ENCODE measurements at places on chromosomes 13 and 19.

DNA sequence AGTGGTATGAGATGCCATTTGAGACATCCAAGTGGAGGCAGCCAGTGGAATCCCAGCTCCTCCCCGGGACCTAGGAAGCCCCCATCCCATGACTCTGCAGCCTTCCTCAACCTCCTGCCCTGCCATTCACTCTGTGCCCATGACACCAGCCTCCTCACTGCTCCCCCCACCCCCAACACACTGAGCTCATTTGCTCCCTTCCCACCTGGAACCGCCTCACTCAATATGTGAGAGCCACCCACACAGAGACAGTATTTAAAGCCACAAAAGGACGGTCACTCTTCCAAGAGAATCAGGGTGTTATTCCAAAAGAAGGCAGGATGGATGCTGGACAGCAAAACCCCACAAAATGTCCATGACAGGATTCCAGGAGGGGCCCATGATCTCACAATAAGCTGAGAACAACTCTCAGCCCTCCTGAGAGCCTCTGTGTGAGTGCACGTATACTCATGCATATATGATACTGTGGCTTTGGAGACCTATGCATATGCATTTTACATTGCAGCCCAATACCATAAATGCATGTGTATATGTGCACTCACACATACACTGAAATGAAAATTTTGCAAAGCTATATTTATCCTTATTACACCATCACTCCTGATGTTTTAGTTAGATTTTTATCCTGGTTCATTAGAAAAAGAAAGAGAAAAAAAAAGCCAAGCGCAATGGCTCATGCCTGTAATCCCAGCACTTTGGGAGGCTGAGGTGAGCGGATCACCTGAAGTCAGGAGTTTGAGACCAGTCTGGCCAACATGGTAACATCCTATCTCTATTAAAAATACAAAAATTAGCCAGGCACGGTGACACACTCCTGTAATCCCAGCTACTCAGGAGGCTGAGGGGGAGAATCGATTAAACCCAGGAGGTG is 10.8 kb upstream of the RANBP3 start:
- DNase-seq = no peak

DNA sequence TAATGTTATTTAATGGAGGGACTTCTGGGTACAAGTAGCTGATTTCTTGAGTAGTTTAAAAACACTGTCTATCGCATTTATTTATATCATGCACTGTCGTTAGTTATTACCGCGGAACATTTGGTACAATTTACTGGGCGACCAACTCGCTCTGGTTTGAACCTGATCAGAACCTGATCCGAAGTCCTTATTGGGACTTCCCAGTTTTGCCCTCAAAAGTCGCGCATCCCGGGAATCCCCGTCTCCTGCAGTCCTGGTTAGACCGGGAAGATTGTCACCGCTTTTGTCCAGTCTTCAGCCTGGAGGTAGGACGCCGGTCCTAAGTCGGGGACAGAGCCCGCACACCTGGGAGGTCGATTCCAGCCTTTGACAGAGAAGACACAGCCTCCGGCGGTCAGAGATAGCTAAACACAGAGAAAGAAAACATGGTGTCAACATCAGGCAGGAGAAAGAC is 694 bp downstream of the CLN5 start:
- DNase-seq = no peak

GRCh38 chr19:37699057-37699456 is 20.5 kb downstream of the ZNF607 start:
- DNase-seq = no peak

- peak; percentile 82 for DNase-seq
These were observed at the start of gene CCDC106 for GRCh38 chr19:55647732-55648584. Gene CCDC106, plus strand, starts transcription at chr19:55648212. Its CDS starts 835 bp downstream, at chr19:55649047.

GRCh38 chr13:70911286-70911685 is 803.0 kb upstream of the KLHL1 start:
- DNase-seq = no peak

- DNase-seq = no peak
These were observed 7.7 kb downstream of the ATP7B start for GRCh38 chr13:52003541-52003940.

GRCh38 chr13:98890186-98890585 is 87.7 kb downstream of the DOCK9 start:
- DNase-seq = no peak

GRCh38 chr19:50328224-50328872 is 829 bp downstream of the KCNC3 start:
- DNase-seq = no peak

GRCh38 chr13:30364876-30365275 is 57.4 kb upstream of the UBE2L5 start:
- DNase-seq = no peak

DNA sequence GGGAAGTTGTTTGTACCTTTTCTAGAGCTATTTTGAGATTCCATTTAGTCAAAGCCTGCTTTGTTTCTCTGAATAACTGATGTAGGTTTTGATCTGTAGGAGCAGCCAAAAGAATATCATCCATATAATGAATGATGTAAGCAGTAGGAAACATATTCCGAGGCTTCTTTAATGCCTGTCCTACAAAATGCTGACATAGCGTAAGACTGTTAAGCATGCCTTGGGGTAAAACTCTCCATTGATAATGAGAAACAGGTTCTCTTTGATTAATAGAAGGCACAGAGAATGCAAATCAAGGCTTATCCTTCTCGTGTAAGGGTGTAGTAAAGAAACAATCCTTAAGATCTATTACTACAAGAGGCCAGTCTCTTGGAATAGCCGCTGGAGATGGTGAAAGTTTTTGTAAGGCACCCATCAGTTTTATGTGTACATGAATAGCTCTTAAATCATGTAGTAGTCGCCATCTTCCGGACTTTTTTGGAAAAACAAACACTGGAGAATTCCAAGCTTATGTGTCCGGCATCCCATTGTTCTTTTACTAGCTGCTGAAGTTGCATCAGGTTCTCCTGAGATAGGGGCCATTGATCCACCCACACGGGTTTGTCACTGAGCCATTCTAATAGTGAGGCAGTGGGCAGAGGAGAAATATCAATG is 13.5 kb downstream of the FPR3 start:
- no peak for DNase-seq

GRCh38 chr19:33724021-33724720 is 72.5 kb upstream of the KCTD15 start:
- no peak for DNase-seq

DNA sequence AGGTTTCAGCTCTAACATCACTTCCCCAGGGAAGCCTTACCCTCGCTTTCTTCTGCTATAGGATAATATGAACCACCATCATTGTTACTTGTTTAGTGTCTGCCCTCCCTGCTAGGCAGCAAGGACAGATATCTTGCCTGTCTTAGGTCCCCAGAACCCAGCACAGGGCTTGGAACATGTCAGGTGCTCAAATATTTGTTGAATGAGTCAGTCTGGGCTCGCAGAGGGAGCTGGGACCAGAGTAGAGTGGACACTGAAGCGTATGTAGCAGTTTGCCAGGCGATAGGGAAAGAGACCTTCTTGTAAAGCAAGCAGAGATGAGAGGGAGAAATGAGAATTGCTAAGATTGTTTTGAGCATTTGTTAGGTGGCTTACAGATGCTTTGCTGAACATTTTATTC is 11.7 kb downstream of the BCKDHA start:
- no peak for DNase-seq

DNA sequence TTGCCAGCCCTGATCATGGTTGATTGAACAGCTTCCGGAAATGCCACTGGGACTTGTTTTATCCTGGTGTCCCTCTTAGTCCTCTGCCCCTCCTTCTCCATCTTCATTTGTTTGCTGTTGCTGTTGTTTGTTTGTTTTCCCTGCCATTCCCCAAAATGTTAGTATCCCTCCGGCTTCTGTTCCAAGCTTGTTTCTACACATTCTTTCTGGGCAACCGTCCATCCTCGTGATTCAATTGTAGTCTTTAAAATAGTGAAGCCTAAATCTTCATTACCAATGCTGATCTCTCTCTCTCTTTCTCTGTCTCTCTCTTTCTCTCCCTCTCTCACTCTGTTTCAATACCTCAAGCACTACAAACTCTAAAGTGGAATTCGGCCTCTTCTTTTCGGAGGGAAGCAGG is 649.3 kb upstream of the ARGLU1 start:
- DNase-seq = no peak

- no peak for DNase-seq
These were observed 50.4 kb downstream of the MLLT1 start for GRCh38 chr19:6229216-6229913.

GRCh38 chr13:74336546-74336945 is 202.3 kb upstream of the KLF12 start:
- no peak for DNase-seq

- DNase-seq = no peak
These were observed 213.7 kb downstream of the SLITRK5 start for GRCh38 chr13:87884884-87885283.

DNA sequence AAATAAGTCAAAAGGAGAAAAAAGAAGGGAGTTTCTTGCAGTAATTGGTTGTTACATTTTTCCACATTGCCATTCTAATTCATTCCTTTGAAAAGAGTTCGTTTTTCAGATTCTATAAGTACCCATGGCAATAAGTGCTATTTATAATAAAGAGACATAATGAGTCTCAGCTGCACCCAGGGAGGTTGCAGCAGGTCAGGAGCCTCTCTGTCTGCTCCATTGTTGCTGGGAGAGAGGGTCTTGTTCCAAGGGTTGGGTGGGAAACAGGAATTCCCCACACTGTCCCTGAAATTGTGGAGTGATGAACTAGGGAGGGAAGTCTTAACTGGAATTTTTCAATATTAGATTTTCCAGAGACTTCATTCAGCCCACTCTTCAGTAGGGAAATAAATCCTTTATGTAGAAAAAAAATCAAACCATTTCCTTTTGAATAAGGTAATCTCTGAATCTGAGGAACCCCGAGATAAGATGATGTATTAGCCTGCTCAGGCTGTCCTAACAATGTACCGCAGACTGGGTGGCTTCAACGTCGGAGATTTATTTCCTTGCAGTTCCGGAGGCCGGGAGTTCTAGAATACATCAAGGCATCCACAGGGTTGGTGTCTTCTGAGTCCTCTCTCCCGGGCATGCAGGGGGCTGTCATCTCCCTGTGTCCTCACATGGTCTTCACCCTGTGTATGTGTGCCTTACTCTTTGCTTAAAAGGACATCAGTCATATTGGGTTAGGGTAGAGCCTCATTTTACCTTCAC is 342.7 kb upstream of the TMTC4 start:
- no peak for DNase-seq

- no peak for DNase-seq
These were observed 17.4 kb upstream of the PLPP2 start for GRCh38 chr19:308471-309205.

GRCh38 chr13:80814541-80814940 is 473.6 kb upstream of the SPRY2 start:
- DNase-seq = no peak

- DNase-seq = peak; percentile 66
These were observed 22.3 kb upstream of the TFDP1 start for GRCh38 chr13:113562085-113562749.

DNA sequence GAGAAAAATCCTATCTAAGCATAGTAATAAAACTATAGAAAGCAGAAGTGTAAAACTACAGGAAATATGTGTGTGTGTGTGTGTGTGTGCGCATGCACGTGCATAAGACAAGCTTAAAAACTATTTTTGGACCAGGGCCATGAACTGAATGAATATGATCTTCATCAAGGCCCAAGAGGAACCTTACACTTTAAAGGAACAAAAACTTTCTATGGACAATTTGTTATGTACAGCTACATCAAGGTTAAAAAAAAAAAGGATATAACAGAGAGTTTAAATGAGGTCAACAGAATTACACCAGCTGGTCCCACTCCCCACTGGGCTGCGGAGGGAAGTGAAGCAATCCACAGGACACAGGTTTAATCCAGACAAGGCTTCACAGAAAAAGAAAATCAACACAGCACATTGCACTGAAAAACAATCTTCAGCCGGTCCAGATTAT is 151.1 kb downstream of the LHFPL6 start:
- DNase-seq = no peak

DNA sequence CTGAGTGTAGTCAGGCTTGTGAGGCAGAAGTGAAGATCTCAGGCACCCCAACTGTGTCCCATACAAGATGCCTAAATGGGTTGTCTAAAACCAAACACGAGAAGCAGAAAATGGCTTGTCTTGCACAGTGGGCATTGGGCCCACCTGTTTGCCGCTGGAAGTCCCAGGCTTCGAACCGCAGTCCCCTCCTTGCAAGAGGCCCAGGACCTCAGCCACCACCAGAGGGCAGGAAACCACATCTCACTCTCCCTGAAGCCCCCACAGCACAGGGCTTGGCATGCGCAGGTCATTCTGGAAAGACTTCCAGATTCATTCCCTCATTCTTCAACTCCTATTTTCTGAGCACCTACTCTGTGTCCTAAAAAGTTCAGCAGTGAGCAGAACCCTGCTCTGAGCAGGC is 973.7 kb downstream of the UQCRFS1 start:
- DNase-seq = no peak

DNA sequence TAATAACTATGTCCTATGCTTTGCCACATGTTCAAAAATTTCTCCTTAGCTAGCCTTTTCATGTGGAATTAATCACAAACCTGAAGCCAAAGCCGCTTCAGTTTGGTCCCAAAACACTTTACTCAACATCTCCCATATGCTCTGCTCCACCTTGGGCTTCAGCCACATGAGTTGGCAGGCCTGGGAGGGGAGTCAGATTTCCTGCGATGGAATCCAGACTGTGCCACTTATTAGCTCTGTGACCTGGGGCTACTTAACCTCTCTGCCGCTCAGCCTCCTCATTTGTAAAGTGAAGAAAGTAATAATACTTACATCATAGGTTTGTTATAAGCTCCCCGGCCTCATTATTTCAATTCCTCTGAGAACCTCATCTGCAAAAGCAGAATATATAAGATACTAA is 272.0 kb downstream of the LMO7 start:
- DNase-seq = no peak

GRCh38 chr19:8459520-8460270 is 14.9 kb downstream of the HNRNPM start:
- no peak for DNase-seq

DNA sequence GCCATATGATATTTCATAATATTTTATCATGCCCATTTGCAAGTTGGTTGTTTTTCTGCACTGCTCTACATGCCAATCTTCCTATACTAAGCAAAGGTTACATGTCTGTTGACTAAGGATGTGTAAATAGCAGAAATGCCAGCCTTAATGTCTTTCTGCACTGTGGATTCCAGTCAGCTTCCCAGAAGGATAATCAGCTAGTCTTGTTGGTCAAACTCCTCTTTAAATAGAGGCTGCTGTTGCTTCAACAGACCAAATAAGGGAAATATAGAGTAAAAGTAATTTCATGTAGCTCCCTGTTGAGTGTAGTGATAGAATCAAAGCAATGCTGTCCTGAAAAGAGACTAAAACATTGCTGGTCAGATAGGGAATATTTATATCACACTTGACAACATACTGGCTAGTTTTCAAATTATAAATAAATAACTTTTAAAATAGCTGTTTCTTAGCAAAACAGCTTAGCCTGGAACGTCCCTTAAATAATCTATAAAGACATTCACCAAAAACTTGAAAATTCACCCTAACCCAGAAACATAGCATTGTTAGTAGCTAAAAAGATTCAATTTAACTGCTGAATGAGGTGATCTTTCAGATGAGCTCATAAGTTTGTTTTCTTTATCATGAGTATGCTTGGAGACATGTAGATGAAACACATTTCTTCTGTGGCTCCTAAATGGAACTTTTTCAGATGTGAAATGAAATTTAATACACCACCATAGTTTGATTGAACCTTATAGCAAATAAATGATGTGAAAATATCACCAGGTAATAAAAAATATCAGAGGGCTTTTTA is 56.6 kb downstream of the FRY start:
- no peak for DNase-seq

- no peak for DNase-seq
These were observed 63.4 kb downstream of the MLLT1 start for GRCh38 chr19:6216236-6216995.

GRCh38 chr13:30545320-30545719 is 72.4 kb upstream of the USPL1 start:
- DNase-seq = no peak
